ENCODE measurements at places on chromosomes 3 and 15. TPM values are rescaled to one million over a fixed set of nuclear protein-coding genes. Genes with fewer than 3 reads are reported as not detected.

GRCh38 chr3:98952404-98952803 is 50.9 kb upstream of the DCBLD2 start:
- H3K4me3 ChIP-seq, result no peak overlapping the region
- H3K27me3 ChIP-seq, result no peaks in the 10 kb centered on the region
- no peaks in the 10 kb centered on the region for H3K36me3 ChIP-seq
- no peak overlapping the region for H3K27ac ChIP-seq

DNA sequence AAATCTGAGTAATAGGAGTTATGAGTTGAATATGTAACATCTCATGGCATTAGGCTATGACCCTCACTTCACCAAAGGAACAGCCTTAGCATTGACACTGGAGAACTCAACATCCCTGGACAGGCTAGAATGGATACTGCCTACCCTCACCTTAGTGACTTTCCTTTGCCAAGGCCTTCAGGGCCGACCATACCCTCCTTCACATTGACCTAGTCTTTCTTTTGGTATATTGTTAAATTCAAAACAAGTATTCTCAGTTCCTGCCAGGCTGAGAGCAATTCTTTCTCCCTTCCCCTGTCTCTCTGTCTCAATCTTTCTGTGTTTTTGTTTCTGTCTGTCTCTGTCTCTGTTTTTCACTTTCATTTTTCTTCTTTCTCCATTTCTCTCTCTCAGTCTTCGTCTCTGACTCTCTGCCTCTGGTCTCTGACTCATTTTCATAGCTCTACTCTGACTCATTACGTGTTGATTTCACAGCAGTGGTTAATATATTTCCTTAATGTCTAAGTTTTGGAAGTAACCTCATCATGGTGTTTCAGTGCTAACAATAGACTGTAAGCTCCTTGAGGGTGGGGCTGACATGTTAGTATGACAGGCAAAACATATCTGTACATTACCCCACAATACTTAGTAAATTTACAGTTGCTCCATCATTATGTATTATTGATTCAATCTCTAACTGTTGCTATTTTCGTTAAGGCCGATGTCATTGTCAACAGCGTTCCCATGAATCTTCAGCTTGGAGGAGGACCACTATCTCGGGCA is 32.5 kb downstream of the PARP15 start:
- H3K27me3 ChIP-seq, result no peaks in the 10 kb centered on the region
- no peak overlapping the region for H3K4me3 ChIP-seq
- no peaks in the 10 kb centered on the region for H3K4me1 ChIP-seq
- no peak overlapping the region for H3K27ac ChIP-seq
- no peaks in the 10 kb centered on the region for H3K36me3 ChIP-seq

GRCh38 chr3:134659391-134660045 is 8.7 kb upstream of the KY start:
- peak; percentile 52 for DNase-seq
- H3K36me3 ChIP-seq, result no peaks in the 10 kb centered on the region
- H3K27me3 ChIP-seq, result no peaks in the 10 kb centered on the region
- no peaks in the 10 kb centered on the region for H3K4me1 ChIP-seq
- H3K4me3 ChIP-seq, result no peak overlapping the region

GRCh38 chr3:177402533-177402932 is 205.3 kb upstream of the TBL1XR1 start:
- H3K4me1 ChIP-seq, result no peaks in the 10 kb centered on the region
- no peak overlapping the region for H3K4me3 ChIP-seq
- H3K36me3 ChIP-seq, result no peaks in the 10 kb centered on the region
- no peak overlapping the region for H3K27ac ChIP-seq

- H3K4me1 ChIP-seq, result peaks cover 11% of the 10 kb centered on the region
- no peaks in the 10 kb centered on the region for H3K27me3 ChIP-seq
- H3K4me3 ChIP-seq, result no peak overlapping the region
- H3K36me3 ChIP-seq, result no peaks in the 10 kb centered on the region
- DNase-seq, result no peak
- no peak overlapping the region for H3K27ac ChIP-seq
Measured at GRCh38 chr3:50665081-50665840, 9.5 kb upstream of the DOCK3 start.

- H3K27me3 ChIP-seq, result no peaks in the 10 kb centered on the region
- peak; percentile 90 for DNase-seq
- peak within 1 kb of the TSS; percentile 100 for H3K4me3 ChIP-seq
- peaks cover 17% of the 10 kb centered on the region for H3K4me1 ChIP-seq
Measured at GRCh38 chr15:91022075-91022831, at the start of gene VPS33B. TSS of gene VPS33B (minus strand) at chr15:91022594. CDS start at chr15:91022249, 345 bp downstream.

GRCh38 chr15:73792415-73792814 is 39.3 kb upstream of the INSYN1 start:
- DNase-seq, result no peak
- no peak overlapping the region for H3K27ac ChIP-seq
- H3K4me3 ChIP-seq, result no peak overlapping the region
- no peaks in the 10 kb centered on the region for H3K36me3 ChIP-seq
- H3K27me3 ChIP-seq, result no peaks in the 10 kb centered on the region
- H3K4me1 ChIP-seq, result no peaks in the 10 kb centered on the region

DNA sequence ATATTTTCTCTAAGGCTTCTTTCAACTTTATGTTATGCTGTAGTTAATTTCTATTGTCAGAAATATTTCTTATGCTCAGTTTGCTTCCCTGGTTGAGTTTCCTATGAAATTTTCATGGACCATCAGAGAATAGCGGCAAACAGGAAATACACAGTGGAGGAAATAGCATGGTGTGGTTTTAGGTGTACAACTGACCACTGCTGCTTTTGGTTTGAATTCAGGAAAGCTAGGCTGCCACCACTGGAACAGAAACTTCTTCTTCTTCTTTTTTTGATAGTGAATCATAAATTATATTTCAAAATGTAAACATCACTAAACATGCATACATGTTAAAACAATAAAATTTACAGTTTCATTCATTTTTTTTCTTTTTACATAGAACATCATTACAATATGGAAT is 316.6 kb upstream of the TGFBR2 start:
- H3K4me1 ChIP-seq, result peaks cover 11% of the 10 kb centered on the region
- no peak overlapping the region for H3K4me3 ChIP-seq
- no peak for DNase-seq
- H3K27ac ChIP-seq, result no peak overlapping the region
- no peaks in the 10 kb centered on the region for H3K27me3 ChIP-seq
- H3K36me3 ChIP-seq, result no peaks in the 10 kb centered on the region

Gene OPA1
- total RNA-seq, result 102 TPM

DNA sequence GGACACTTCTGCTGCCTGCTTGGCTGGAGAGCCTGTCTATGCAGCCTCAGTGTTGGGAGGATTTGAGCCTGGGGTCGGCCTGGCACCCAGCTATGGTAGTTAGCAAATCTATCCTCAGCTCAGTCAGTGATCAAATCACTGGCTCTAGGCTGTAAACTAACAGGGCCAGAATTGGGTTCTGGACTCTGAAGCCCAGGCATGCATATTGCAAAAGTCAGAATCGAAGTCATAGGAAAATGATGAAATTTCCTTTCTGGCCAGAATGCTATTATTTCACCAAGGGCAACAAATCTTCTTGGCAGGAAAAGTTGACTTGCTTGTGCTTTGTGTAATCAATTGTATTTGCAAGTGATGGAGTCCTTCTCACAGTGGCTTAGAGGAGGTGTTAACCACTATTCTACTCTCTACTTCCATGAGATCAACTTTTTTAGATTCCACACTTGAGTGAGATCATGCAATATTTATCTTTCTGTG is 482.6 kb upstream of the TPRG1 start:
- H3K4me1 ChIP-seq, result peaks cover 65% of the 10 kb centered on the region
- no peak overlapping the region for H3K4me3 ChIP-seq
- DNase-seq, result no peak
- no peaks in the 10 kb centered on the region for H3K27me3 ChIP-seq

Gene GABRB3
- 1.7 TPM for total RNA-seq

DNA sequence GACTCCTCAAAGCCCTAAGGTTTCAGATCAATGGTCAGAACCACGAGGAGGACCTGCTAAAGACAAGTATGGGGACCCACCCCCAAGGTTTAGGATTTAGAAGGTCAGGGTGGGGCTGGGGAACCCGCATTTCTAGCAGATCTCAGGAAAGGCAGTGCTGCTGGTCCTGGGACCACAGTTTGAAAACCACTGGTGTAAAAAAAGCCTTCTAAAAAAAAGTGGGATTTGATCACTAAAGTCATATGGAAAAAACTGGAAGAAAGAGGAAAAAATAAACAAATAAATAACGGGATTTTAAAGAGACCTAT is 832 bp downstream of the SLC41A3 start:
- H3K4me1 ChIP-seq, result peaks cover 25% of the 10 kb centered on the region
- H3K27me3 ChIP-seq, result no peaks in the 10 kb centered on the region
- H3K27ac ChIP-seq, result peak overlapping the region; percentile 89
- no peak for DNase-seq

GRCh38 chr3:98185180-98185579 is 18.7 kb downstream of the OR5H15 start:
- no peaks in the 10 kb centered on the region for H3K4me1 ChIP-seq
- no peak overlapping the region for H3K27ac ChIP-seq
- no peaks in the 10 kb centered on the region for H3K27me3 ChIP-seq
- DNase-seq, result no peak
- H3K36me3 ChIP-seq, result no peaks in the 10 kb centered on the region

DNA sequence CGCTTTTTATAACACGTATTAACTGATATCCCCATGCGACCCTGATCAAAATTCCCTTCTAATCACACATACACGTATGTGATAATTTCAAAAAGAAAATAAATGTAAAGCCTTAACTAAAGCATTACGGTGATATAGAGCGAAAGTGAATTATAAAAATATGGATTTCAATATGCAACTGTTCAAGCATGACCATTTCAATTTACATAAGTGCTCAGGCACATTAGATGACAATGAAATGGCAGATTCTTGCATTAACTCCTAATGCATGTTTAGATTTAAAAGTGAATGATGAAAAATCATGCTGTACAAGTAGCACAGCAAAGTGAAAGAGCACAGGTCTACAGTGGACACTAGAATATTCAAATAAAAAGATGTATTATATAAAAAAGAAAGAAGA is 140.1 kb downstream of the MYLK start:
- H3K4me3 ChIP-seq, result no peak overlapping the region
- H3K36me3 ChIP-seq, result no peaks in the 10 kb centered on the region
- no peaks in the 10 kb centered on the region for H3K4me1 ChIP-seq
- no peak overlapping the region for H3K27ac ChIP-seq
- no peaks in the 10 kb centered on the region for H3K27me3 ChIP-seq

Gene BFSP2
- not detected for total RNA-seq

Gene GOLGA8J
- total RNA-seq, result not detected

- peak overlapping the region; percentile 67 for H3K27ac ChIP-seq
- DNase-seq, result peak; percentile 43
- H3K4me3 ChIP-seq, result peak overlapping the region; percentile 33
- H3K4me1 ChIP-seq, result no peaks in the 10 kb centered on the region
Measured at GRCh38 chr3:61637088-61638051, 76.0 kb downstream of the PTPRG start.

DNA sequence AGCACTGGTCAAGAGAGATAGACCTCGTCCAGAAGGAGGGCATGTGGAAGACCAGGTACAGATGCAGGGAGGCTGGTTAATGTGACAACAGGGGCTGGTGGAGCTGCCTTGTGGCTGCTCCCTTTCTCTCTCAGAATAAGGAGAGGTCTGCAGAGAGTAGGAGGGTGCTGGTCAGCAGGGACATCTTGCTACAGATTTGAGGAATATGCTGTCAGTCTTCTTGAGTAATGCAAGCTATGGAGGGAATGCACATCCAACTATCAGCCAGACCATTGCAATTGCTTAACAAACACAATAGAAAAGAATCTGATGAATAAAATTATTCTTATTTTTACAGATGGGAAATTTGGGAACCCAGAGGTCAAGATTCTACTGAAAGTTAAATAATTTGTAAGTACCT is 20.3 kb upstream of the SIAH2 start:
- H3K4me1 ChIP-seq, result no peaks in the 10 kb centered on the region
- H3K27ac ChIP-seq, result no peak overlapping the region
- no peaks in the 10 kb centered on the region for H3K27me3 ChIP-seq
- no peak overlapping the region for H3K4me3 ChIP-seq

Gene LCTL
- total RNA-seq, result not detected
